Kidney tubule cell (primary cell): ENCODE measurements at places on chromosomes 3 and 15.

DNA sequence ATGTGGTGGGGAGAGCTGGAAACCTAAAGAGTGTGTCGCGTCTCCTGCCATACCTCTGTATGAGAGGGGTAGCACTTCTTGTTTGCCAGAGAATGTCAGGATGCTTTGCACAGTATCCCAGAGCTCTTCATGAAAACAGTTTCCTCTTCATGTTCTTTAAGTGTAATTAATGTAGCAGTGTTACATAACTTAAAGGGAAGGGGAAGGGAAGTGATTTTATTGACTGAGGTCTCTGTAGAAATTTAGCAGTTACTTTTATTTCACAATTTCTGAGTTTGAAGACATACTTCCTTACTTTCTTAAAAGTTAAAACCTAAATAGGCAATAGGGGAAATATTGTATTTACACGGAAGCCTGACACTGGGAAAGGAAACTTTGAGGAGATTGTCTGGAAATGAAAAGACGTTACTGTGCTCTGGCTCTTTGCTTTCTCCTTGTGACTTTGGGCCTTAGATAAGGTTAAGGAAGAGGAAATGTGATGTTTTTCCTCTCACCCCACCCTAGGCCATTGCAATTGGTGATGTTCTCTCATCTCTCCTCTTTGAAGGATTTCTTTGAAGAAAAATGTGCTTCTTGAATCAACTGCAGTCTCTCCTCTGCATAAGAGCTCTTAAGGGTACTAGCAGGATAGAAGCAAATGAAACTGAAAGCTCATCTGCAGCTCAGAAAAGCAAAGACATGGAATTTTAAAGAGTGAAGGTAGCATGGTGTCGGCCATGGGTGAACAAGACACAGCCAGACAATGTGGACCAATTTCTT, 6.0 kb downstream of the NXPE3 start:
- no peak for DNase-seq

GRCh38 chr15:20295238-20295811, 246.3 kb downstream of the GOLGA6L6 start:
- no peak for DNase-seq

- DNase-seq = no peak
These were observed 72.3 kb downstream of the BLM start for GRCh38 chr15:90789462-90789861.

- DNase-seq = peak; percentile 55
These were observed 20.7 kb downstream of the ADAMTS9 start for GRCh38 chr3:64667138-64667537.

- DNase-seq = no peak
These were observed 260.6 kb downstream of the GOLGA6L6 start for GRCh38 chr15:20280933-20281463.

- peak; percentile 91 for DNase-seq
These were observed 197.1 kb upstream of the TPM1 start for GRCh38 chr15:62845241-62846126.

DNA sequence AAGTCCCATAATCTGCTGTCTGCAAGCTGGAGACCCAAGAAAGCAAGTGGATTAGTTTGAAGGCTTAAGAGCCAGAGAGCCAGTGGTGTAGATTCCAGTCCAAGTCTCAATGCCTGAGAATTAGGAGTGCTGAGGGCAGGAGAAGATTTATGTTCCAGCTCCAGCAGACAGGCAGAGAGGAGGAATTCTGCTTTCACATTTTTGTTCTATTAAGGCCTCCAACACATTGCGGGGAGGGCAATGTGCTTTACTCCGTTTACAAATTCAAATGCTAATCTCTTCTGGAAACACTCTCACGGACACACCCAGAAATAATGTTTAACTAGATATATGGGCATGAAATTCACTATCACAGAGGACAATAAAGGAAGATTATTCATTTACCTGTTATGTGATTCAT, 54.0 kb downstream of the DPH6 start:
- DNase-seq = peak; percentile 30

GRCh38 chr15:38877471-38877870, 312.9 kb upstream of the RASGRP1 start:
- DNase-seq = no peak

DNA sequence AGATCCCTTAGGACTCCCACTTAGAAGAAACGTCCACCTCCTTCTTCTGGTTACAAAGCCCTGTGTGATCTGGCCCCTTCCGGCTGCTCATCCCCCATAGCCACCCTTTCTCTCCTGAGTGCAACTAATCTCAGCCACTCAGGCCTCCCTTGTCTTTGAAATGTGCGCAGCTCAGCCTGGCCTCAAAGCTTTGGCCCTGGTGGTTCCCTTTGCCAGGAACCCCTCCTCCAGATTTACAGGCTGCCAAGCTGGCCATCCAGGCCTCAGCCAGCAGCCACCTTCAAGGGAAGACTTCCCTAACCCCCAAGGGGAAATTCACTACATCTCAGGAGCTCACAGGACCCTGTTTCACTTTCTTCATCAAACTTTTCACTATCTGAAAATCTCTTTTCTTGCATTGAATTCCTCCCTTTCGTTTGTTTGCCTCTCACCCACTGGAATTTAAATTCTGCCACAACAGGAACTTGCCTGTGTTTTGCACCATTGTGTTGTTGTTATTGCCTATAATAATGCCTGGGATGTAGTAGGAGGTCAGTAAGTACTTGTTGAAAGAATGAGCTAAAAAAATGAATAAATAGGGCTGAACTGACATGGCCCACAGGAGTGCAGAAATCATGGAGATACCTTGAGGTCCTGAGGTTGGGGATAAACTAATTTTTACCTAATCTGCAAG, 109.5 kb upstream of the PFN2 start:
- DNase-seq = no peak

DNA sequence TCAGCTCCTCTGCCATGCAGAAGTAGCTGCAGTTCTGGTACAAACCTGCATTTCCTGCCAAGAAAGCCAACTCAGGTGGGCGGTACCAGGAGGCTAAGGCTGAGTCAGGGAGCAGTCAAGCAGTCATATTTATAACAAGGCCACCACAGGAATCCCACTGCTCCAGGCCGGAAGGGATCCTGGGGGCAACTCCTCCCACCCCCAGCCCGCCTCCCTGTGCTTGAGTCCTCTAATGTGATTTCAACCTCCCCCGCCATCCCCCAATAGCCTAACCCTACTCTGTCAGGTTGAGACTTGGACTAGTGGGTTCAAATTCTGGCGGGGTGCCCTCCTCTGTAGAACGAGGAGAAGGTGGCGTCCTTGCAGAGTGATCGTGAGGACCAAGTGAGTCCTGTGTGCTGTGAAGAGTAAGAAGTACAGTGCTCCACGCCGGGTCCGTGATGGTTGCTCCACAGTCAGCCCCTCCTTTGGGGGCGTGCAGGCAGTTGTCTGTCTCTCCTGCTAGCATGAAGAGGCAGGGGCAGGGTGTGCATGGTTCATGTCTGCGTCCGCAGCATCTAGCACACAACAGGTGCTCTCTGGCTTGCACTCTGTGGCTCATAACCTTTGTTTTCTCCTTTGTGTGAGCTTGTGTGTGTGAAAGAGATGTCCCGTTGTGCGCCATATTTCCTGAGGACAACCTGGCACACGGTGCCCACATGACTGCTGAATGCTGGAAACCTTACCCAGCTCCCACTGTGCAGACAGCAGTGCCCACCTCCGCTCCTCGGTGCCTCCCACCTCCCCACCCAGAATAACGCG, 78.3 kb downstream of the SMAD6 start:
- peak; percentile 94 for DNase-seq

DNA sequence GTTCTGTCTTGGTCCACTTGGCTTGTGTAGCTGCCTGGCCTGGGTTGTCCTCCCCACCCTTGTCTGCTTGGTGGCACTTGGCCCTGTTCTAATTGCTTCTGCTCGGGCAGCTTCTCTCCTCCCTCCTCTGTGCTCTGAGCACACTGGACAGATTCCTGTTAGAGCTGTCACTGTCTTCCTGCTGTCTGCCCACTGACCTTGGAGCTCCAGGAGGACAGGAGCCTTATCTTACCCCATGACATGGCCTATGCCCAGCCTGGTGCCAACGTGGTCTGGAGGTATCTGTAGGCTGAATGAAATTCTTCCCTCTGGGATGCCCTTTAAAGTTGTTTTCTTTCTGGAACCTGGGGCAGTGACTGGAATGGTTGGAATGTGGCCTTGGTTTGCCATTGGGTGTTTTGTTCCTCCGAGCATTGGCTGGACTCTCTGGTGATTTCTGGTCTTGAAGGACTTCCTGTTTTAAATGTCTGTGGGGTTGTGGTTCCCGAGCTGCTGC, 94.1 kb downstream of the FAM43A start:
- DNase-seq = peak; percentile 63

- DNase-seq = no peak
These were observed 72.0 kb upstream of the HERC1 start for GRCh38 chr15:63905558-63906265.

- no peak for DNase-seq
These were observed 31.0 kb downstream of the ALDH1L1 start for GRCh38 chr3:126149256-126149902.

DNA sequence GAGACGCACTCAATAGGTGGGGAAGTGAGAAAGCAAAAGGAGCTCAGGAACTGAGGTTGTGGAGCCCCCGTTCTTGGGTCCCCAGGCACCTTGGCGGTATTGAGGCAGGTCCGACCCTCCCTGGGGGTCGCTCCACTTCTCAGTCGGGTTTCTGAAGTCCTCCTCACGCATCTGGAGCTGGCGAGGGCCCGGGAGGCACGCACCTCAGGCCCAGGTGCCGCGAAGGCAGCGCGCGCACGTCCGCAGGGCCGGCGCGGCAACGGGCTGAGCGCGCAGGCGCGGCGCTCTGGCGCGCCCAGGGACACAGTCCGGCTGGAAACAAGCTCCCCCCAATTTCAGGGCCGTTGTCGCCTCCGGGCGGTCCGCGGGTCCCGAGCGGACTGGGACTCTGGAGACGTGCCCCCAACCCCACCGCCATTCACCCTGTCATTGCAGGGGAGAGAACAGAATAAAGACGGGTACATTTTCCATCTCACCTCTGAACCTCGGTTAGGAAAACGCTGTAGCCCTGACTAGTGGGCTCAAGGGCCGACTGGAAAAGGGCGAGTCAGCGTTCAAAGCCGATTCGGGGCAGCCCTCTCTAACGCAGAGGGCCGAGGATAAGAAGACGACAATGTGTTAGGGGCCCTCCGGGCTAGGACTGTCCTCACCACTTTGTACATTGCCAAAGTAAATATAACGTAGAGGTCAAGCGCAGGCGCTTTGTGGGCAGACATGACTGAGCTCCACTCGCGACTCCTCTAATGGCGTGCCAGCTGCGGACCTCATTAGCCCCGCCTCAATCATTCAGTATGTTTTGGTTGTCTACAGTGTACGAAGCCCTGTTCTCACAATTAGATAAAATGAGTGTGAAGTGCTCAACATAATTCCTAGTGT, at the start of gene ZNF770:
ZNF770 (minus strand) TSS at position 261 of the 876 bp plus-strand sequence. CDS start 4,853 bp downstream, outside the sequence.
- DNase-seq = peak; percentile 83

GRCh38 chr15:90545095-90545494, 15.4 kb downstream of the CRTC3 start:
- no peak for DNase-seq

DNA sequence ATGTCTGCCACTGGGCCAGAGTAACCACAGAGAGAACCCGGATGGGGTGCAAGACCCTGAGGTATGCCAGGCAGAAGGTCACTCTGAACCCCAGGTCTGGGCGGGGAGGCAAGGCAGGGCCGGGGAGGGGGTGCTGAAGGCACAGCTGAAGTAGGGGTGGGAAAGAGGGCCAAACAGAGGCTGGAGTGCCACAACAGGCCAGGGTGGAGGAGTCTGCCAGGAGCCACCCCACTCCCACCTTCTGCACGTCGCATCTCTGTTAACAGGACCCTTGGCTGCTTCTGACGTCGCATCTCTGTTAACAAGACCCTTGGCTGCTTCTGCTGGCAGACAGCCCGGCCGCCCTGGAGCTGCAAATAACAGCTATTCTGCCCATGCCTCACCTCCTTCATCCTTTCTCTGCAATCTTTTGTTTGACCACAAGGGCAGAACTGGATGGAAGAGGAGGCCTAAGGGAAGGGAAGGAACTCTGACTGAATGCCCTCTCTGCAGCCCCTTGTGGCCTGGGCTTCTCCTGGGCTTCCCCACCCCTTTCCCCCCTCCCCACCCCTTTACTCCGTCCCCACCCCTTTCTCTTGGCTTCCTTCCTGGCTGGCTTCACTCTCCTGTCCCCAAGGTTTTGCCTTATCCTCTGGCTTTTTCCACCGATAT, 20.6 kb upstream of the FBLN2 start:
- peak; percentile 12 for DNase-seq

DNA sequence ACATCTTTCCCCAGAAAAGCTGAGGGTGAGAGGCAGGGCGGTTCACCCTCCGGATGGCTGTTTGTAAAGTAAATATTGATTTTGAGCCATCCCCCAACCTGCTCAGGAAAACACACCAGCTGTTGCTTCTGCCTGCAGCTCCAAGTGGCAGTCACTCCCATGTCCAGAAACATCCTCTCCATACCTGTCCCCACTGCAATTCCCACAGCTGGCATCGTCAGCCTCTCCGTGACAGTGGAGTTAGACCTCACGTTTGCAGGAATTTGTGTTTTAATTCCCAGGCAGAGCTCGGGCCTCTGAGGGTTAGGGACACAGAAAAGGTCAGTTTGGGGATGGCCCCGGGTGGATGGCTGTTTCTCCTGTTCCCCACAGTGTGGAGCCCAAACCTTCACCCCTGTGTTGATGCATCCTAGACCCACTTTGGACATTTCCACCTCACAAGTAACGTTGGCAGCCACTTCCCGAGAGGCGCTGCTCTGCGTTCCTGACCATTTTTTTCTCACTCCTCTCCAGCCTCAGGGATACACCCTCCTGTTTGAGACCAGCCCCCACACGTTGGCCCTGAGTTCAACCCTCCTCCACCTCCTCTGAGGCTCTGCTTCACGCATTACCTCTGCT, 11.8 kb upstream of the FAM174B start:
- no peak for DNase-seq

- DNase-seq = peak; percentile 22
These were observed 59.7 kb upstream of the MBNL1 start for GRCh38 chr3:152209060-152209459.

DNA sequence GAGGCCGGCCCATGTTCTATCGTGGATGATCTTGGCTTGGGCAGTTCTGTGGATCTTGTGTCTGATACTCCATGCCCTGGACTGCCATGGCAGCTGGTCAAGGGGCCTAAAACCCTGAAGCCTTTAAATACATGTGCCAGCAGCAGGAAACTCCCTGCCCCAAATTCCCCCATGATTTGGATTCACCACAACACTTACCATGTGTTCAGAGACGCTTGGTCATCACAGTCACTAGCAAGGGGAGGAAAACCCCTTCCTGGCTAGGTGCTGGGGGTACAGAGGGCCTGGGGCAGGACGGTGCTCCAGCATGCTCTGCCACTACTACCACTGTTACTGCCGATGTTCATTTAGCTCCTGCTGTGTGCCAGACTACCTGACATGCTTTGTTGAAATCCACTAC, 94.4 kb downstream of the DNAJB8 start:
- no peak for DNase-seq

GRCh38 chr3:141901914-141902313, 25.5 kb downstream of the ATP1B3 start:
- no peak for DNase-seq

- DNase-seq = no peak
These were observed 346.4 kb upstream of the DPPA4 start for GRCh38 chr3:109683746-109684145.

GRCh38 chr15:74274470-74275038, 38.4 kb downstream of the CCDC33 start:
- no peak for DNase-seq
